Stimulated activated CD4-positive, alpha-beta T cell treated with anti-CD3 and anti-CD28 coated beads, Interleukin-1b, Interleukin-23, amount 100 ng/mL, for 48 hours (primary cell): ENCODE measurements at places on chromosomes 5 and 9.

DNA sequence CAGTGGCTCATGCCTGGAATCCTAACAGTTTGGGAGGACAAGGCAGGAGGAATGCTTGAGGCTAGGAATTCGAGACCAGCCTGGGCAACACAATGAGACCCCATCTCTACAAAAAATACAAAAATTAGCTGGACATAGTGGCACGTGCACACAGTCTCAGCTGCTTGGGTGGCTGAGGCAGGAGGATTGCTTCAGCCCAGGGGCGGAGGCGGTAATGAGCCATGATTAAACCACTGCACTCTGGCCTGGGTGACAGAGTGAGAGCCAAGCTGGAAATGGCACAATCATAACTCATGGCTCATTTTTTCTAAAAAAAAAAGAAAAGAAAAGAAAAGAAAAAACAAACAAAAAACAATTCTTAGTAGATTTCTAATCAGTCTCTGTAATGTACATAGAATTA lies 446.2 kb downstream of the ELAVL2 start:
- DNase-seq: no peak

DNA sequence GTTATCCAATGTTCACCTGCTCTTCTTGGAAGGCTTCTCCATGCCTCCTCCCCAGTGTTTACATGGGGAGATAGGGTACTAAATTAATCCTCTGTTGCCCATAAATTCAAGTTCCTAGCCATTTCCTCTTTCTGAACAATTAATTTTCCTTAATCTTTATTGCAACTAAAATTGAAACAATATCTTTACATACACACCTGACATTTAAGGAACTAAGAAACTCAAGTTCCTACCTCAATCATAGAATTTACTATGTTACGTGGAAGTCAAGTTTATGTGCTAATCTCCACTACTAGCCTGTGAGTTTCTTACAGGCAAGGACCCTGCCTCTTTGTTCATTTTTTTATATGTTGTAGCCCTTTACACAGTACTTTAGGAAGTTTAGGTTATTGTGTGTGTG lies 10.1 kb upstream of the ADRB2 start:
- no peak for DNase-seq

GRCh38 chr9:21679432-21679831 lies 123.0 kb upstream of the MTAP start:
- no peak for DNase-seq

GRCh38 chr5:179191506-179192184 lies 131.5 kb downstream of the ZNF354C start:
- DNase-seq: no peak

DNA sequence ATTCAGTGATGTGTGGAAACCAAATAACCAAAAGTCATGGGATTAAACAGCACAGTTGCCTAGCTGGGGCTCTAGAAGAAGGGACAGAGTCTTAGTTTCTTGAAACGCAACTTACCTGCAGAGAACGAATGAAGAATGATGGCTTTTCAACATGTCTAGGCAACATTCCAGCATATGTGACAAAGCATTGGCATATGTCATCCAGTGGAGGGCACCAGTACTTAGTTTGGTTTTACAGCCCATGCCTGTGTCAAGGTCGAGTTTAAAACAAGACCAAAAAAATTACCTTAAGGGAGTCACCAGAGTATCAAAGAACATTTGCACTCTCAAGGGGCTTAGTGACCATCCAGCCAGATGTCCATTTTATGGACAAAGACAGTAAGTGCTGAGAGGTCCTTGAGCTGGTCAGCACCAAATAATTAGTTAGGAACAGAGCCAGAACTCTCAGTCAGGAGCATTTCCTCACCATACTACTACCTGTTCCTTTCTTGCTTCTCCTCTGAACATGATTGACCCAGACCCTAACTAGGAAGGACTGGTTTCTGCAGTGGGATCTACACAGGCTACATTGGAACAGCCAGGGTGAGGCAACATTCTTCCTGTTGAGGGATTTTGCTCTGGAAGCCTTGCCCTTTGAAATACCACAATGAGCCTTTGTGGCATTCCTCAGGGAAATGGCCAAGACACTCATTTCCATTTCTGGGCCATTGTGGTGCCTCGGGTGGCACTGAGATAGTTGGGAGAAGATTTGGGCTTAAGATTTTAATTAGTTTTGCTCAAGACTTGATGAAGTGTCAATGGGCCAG lies 75.4 kb upstream of the ANKH start:
- DNase-seq: no peak

DNA sequence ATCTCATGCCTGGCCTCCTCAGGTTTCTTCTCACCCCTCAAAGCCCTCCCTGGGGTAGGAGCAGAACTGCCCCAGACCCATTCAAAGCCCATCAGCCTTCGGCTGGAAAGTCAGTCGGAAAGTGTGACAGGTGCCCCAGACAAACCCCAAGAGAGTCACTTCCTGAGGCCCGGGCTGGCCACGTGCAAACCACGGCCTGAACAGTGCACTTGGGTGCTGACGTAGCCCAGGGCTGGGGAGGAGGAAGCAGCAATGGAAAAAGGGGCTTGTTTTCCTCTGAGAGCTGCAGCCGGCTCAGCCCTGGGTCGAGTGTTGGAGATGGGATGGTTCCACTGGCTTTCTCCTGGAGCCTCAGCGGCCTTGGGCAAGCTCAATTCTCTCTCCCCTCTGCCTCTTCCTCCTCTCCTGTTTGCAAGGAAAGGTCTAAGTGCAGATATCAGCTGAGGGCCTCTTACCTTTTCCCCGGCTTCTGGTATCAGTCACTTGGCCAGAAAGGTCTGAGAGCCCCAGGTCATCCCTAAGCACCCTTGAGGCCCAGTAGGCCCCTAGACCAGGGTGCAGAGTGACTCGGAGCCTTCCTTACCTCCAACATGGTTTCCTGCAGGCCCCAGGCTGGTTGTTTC lies 5.9 kb upstream of the EGR1 start:
- DNase-seq: peak; percentile 93

DNA sequence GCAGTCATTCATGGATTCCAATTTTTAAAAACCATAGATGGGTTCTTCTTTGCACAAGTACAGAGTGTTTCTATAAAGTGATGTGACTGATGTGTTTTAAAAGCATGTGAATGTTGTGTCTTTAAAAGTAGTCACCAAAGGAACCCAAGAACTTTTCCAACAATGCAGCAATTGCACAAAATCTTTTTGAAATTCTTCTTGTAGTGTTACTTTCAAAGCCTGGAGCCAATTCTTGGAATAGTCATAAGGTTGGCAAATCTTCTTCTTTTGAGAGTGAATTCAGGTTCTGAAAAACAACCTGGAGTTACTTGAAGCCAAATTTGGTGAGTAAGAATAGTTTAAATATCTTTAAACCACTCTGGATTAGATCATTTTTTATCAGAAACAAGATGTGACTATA lies 10.5 kb downstream of the GRAMD2B start:
- no peak for DNase-seq
